ENCODE measurements at places on chromosomes 2 and 18.

DNA sequence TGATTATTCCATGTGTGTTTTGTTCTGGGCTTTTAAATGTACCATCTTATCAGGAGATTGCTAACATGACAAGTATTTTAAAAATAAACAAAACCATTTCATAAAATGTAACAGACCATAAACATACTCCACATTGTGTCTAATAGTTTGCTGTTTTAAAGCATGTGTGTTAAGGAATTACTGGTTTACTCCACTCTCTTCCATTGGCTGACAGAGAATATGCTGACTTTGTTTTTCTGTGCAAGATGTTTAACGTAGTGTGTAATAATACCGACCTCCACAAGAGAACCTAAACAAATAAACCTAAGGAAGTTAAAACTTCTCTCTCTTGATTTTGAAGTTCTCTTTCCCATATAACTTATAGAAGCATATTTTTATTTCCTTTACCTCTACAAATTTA, 17.0 kb upstream of the TMEM18 start:
- no peak for DNase-seq

- DNase-seq: peak; percentile 7
These were observed 71.4 kb downstream of the OLA1 start for GRCh38 chr2:174176898-174177297.

- DNase-seq: peak; percentile 57
These were observed 77.7 kb downstream of the GULP1 start for GRCh38 chr2:188369365-188369764.

DNA sequence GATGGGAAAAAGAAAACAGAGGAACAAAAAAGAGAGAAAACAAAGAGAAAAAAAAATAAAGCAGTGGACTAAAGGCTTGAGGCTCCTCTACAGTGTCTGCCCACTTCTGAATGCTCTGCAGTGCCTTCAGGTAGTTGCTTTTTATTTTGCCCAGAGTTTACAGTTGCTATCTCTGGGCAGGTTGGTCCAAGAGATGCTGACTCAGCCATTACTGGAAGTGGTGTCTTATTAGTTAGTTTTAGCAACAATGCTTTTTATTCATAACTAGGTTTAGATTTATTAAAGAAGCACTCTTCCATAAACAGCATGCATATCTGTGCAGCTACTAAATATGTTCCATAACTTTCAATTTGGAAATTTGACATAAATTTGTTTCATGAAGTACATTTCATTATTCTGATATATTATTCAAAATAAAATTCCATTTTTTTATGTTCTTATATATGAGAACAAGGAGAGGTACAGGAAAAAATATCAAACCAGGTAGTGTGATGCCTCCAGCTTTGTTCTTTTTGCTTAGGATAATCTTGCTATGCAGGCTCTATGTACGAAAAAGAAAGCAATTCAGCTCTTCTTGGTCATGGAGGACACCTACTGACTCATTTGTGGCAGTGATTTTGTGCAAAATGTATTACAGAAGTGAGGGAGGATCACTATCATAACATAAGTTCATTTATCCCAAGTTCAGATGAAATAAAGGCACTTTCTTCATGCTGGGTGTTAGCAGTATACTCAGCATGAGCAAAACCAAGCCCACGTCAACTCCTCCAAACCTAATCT, 69.5 kb downstream of the RPIA start:
- DNase-seq: no peak

DNA sequence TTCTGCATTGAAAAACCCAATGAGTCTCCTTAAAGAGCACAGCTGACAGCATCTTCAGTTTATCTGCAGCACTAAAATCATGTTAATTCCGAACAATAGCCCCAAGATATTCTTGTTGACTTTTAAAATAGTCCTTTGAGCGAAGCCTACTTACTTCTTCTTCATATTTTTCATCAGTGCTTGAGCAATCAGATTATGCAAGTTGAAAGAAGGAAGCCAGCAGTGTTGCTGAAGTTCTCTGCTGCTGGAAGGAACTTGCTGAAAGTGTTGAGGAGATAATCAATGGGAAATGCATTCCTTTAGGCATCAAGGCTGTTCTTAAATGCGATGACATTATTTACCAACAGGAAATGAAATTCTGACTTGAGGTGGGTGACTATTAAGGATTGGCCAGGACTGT, 105.9 kb upstream of the SNTG2 start:
- no peak for DNase-seq

DNA sequence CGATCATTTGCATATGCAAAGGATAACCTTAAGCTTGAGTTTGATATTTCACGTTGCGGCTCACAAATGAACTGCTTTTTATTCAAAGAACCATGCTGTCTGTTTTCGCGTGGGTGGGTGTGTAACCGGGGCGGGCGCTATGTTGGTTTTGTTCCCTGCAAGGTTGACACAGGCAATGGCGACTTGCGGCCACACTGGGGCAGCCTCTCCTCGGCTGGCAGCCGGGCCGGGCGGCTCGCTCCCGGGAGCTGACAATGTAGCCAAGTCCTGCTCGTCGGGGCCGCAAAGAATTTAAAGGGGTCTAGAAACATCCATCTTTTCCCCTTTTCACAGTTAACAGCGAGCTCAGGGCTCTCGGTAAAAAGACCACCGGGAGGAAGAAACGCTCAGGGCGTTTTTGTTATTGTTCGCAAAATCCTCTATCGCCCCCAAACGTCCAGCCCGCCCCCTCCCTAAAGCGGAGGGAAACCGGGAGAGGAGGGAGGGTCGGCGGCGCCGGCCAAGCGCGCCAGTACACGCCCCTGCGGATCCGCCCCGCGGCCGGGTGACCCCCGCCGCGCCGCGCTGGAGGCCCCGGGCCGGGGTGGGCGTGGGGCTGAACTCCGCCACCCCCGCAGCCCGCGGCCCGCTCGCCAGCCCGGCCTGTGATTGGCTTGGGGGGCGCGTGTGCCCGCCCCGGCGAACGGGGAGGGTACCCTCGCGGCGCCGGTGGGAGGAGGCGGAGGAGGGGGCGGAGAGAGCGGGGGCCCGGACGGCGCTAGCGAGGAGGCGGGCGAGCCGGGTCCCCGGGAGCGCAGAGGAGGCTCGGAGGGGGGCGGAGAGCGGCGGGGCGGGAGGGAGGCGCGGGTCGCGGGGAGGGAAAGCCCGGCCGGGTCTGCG, at the start of gene NEDD4L:
Gene NEDD4L (plus strand): TSS at position 736 of the 879 bp plus-strand sequence. CDS start 435 bp downstream, outside the sequence.
- peak; percentile 77 for DNase-seq

DNA sequence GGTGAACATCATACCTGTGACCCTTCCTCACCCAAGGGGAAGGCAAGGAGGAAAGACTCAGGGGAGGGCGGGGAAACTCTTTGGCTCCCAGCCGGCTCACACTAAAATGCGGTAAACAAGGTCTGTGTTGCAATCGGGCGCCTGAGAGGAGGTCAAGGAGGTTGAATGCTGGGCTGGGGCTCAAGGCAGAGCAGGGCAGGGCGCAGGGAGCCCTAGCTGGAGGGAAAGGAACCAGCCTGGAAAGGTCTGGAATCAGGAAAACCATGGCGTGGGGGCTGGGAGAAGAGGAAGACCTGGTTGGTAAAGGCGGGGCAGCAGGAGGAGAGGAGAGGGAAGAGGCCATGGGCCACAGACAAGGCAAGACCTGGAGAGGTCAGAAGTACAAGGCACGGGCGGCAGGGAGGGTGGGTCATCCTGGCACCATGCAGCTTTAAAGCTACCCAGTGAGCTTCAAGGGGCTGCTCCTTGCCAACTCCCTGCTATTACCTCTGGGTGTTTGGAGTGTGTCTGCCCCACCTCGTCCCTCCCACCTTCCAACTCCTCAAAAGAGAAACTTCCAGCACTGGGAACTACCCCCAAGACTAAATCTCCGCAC, 4.8 kb upstream of the TMEM37 start:
- peak; percentile 27 for DNase-seq

- DNase-seq: no peak
These were observed 31.4 kb upstream of the DARS1 start for GRCh38 chr2:136016836-136017235.

GRCh38 chr18:23932385-23933067, 82.0 kb upstream of the TTC39C start:
- no peak for DNase-seq

DNA sequence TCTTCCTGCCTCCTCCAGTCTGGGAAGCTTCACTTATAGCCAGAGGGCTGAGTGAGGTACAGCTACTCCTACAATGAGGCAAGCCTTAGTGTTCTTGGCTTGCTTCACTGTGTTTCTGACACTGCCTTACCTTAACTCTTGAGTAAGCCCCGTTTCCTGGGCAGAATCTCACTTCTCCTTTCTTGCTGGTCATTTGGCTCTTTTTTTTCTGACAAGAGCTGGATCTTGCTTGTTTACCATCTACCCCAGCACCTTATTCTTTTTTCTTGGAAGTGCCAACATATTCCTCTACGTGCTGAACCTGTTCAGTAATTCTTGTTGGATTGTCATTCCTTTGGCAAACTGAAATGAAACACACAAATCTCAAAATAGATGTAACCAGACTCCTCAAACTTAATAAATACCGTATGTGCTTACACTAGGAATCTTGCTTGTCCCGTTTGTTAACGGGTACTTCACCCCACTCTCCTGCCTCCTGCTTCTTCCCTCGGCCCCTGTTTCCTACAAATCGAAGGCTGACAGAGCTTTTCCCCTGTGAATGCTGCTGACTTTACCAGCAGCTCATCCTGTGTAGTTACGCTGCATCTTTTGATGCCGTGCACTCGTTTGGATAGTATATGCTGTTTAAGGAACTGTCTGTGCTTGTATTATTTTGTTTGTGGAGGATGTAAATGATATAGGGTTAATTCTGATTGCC, 132.2 kb downstream of the FMNL2 start:
- no peak for DNase-seq

DNA sequence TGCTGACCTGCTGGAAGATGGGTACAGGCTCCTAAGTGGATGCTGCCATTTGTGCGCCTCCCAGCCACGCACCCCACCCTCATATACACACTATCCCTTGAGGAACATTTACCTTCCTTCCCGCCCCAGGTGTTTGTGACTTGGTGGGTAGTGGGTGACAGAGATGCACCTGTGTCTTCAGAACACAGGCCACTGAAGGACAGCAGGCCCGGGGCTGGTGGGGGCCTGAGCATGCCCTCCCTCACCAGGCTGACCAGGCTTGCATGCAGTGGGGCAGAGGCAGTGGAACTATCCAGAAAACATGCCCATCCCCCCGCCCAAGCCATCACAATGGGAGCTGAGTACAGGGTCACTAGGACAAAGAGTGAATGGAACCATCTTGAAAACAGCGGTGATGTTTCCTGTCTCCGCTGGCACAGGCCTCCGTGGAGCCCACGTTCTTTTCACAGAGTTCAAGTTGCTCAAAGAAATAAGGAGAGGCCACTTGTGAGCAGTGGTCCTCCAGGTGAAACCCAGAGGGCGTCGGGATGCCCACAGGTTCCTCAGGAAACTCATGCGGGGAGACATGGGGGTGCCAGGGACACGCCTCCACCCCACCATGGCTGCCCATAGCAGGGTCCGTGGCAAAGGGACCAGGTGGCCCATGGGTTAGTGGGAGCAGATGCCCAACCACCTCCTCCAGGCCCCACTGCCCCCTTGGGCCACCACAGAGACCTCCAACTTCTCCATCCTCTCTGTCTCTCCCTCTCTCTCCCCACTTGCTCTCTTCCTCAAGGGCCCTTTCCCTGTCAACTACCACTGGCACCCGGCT, 90.9 kb downstream of the MALT1 start:
- no peak for DNase-seq

All from H4 (cell line).